ENCODE measurements at places on chromosomes 12 and 14. TPM values are rescaled to one million over a fixed set of nuclear protein-coding genes. Genes with fewer than 3 reads are reported as not detected.

The MMP17 gene
- 10.7 TPM for total RNA-seq

The PLEKHG3 gene
- total RNA-seq, result 7.4 TPM

The MIPOL1 gene
- 11.4 TPM for total RNA-seq

The TSPAN19 gene
- 2.5 TPM for total RNA-seq

The SIX4 gene
- total RNA-seq, result 7.1 TPM

The MIP gene
- 1.4 TPM for total RNA-seq

The SAMD4A gene
- total RNA-seq, result 5.8 TPM

The CD69 gene
- total RNA-seq, result 1.4 TPM
